ENCODE measurements at places on chromosomes 13 and 19.
A peak's percentile ranks its signal among the peaks of the same experiment; 100 is the strongest.

GRCh38 chr13:75635101-75635827, 866 bp upstream of the LMO7 start:
- DNase-seq = no peak

DNA sequence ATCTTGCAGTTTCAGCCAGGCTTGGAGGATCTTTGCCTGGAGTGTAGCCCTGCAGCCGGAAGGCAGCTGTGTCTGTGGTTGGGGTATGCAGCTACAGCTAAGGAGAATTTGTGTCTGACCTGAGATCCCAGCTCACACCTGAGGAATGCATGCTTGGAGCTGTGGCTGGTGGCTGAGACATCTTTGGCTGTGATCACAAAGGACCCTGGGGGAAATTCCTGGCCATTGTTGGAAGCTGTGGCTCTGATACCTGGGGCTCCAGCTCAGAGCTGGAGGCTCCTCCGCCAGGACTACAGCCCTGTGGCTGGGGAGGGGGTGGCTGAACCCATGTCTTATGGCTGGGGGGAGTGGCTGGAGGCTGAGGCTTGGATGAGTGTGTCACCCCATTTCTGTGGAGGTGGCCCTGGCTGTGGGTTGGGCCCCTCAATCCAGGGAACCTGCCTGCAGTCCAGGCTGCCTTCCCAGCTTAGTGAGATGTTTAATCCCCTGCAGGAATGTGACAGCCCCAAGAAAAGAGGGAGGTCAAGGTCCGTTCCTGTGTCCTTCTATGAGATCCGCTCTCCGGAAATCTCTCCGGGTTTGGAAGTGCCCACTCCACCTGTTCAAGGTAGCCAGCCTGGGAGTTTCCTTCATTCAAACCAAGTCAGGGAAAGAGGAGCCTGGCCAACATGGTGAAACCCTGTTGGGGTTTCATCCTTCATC, 27.6 kb downstream of the ARHGEF18 start:
- DNase-seq = no peak

DNA sequence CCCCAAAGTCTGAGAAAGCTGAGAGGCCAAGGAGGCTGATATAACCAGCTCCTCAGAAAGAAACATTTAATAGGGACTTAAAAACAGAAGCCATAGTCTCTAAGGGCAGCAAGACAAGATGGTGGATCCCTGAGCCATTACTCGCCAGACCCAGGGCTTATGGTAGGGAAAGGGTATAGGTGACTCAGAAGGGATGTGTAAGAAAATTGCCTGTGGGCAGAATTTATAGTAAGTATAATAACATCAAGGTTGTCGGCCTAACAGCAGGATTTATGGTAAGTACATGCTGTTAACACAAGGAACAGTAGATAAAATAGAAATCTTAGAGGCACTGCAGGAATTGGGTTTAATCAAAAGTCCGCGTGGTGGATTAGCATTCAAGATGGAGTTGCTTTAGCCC, 14.7 kb downstream of the KBTBD6 start:
- no peak for DNase-seq

DNA sequence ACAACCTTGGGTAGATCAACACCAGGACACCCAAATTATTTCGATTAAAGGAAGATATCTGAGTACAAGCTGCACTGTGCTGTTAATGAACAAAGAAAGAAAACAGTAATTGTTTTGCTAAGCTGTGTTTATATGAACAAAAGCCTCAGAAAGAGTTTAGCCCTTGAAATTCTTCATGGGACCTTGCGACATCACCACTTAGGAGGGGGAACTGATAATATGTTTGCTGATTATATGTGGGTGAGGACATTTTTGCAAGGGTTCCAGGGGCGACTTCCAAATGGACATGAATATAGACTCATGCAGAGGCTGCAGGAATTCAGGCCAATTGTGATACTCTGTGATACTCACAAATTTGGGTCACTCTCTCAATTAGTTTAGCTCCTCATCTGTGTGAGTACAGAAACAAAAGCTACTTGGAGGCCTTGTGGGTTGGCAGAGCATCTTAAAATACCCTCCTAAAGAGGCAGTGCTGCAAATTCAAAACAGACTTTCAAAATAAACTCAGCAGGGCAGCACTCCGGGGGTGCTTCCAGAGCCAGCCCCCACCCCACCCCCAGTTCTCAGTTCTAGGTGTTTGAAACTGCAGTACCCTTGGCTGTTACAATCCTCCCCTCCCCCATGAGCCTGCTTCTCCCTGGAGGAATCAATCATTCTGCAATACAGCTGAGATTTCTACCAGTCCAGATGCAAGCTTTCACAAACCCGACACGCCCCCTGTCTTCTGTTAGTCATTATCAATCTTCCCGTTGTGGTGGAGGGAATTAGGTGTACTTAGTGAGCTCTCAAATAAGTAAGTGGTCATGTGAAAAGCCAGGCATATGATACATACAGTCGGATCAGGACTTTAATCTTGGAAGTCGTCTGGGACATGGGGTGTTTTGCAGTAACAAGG, 97.0 kb upstream of the MBNL2 start:
- no peak for DNase-seq

DNA sequence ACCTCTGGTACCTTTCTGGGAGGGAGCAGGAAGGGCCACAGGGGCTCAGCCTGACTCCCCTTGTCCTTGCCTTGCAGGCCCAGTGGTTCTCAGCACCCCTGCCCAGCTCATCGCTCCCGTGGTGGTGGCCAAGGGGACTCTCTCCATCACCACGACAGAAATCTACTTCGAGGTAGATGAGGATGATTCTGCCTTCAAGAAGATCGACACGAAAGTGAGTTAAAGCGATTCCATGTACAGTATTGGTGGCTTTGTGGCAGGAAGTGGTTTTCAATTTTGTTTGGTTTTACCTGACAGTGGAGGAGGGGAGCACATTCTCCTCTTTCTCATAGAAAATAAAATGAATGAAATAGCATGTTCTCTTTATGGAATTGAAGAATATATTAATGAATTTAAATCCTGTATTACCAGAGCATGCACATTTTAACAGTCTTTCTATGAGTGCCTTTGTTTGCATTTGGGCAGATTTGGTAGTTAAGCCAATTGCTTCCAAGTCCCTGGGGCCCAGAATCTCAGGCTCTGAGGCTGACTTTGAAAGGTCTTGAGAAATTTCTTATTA, 4.1 kb downstream of the MAB21L1 start:
- no peak for DNase-seq

GRCh38 chr13:113414335-113414734, 39.0 kb downstream of the ADPRHL1 start:
- DNase-seq = no peak

- no peak for DNase-seq
Observed at GRCh38 chr13:104461049-104461448, 1394.8 kb upstream of the SLC10A2 start.

DNA sequence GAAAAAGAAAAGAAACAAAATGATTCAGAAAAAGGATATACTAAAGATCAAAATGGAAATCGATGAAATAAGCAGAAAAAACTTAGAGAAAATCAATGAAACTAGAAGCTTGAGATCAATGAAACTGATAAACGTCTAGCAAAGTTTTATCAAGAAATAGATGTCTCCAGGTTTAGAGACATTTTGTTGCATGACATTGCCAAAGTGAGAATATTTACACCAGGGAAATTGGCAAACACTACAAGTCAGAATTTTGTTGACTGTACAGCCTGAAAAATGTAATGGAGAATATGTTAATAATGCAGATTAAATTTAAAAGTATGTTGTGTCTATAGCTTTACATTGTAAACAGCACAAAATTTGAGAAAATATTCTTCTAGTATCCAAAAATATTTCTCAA, 5.3 kb upstream of the ZNF599 start:
- DNase-seq = no peak

DNA sequence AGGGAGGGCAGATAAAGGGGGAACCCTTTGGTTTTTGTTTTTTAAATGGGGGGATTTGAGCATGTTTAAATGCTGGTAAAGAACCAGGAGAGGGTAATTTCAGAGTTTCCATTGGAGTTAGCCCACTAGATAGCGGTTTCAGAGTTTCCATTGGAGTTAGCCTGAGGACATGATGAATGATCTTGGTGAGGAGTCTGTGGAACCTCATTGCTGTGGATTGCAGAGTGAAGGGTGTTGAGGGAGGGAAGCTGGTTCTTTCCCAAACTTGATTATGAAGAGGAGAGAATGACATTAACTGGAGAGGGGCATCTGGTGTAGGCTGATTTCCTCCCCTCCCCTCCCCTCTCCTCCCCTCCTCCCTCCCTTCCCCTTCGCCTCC, 5.0 kb downstream of the WASF3 start:
- DNase-seq = no peak

- no peak for DNase-seq
Observed at GRCh38 chr13:43802511-43802910, 15.7 kb upstream of the ENOX1 start.

DNA sequence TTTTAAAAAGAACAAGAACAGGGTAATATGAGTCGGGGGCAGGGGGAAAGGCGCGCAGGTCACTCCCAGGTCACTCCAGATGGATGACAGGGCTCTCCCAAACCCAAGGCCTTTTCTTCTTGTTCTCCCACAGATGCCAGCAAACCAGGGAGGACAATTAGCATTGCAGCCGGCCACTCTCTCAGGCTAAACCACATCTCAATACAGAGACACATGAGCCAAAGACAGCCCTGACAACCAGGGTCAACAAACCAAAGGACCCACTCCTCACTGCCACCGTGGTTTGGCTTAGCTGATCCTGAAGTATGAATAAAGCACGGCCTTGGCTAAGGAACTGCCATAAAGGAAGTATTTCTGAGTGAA, 47.3 kb downstream of the LATS2 start:
- no peak for DNase-seq

DNA sequence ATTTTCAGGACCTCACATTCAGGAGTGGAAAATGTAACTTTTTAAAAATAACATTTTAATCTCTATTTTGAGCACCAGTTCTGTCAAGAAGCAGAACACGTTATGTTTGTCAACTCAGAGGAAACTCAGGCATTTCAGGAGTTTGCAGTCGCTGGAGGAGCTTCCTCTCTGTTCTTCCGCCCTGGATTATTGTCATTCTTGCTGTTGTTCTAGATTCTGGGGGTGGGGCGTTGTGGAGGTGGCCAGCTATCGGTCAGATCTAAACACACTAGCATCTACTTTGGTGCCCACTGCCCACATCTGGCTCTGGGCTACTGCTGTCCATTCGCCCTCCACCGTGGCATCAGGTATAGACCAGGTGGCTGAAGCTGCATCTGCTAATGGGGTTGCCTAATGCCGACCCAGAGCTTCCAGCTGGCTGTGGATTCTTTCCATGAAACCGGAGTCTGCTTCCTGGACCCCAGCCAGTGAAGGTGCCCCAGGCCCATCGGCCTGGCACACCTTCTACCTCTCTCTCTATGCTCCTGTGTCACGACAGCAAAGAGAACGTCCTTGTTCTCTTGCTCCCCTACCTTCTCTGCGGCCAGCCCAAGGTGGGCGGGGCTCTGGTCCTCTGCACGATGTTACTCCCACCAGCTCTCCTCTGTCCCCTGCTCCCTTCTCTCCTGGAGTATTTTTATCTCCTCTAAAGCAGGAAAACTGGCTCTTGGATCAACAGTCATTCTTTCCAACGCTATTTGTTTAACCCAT, 36.7 kb upstream of the DGKH start:
- DNase-seq = no peak

GRCh38 chr19:51025401-51025800, 1.0 kb downstream of the KLK11 start:
- no peak for DNase-seq

GRCh38 chr19:4516199-4516938, 1.9 kb downstream of the PLIN4 start:
- DNase-seq = no peak

- no peak for DNase-seq
Observed at GRCh38 chr13:49407068-49407467, 36.8 kb downstream of the CAB39L start.

GRCh38 chr19:22882797-22883196, 50.7 kb downstream of the ZNF723 start:
- no peak for DNase-seq

GRCh38 chr13:93700115-93700514, 473.5 kb downstream of the GPC6 start:
- DNase-seq = no peak

DNA sequence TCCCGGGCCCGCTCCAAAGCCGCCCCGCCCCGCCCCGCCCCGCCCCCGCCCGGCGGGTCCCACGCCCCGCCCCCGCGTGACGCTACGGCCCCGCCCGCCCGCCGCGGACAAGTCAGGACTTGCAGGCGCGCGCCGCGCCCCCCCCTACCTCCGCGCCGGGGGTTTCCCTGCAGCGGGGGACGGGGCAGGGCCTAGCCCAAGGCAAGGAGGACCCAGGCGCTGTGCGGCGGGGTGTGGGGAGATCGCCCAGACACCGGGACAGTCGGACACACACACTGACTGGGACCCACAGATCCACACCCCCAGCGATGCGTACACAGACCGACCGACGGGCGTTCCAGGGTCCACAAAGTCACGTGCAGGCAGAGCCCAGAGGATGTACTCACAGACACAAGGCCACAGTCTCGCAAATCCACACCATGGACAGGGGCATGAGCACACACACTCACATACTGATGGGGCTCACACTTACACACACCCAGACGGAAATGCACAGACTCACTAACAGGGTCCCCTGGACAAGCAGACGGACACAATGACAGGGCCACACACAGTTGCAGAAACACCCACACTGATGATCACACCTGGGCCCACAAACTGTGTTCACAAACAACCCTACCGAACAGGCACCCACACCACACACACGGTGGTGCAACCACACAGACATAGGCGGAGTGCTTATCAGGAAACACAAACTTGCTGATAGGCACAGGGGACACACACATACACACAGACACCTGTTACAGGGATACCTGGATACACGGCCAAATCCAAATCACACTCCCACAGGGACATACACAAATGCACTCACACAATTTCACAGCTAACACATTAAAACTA, 436 bp upstream of the BBC3 start:
- DNase-seq = peak; percentile 85

GRCh38 chr13:106814463-106814862, 246.5 kb upstream of the ARGLU1 start:
- no peak for DNase-seq

DNA sequence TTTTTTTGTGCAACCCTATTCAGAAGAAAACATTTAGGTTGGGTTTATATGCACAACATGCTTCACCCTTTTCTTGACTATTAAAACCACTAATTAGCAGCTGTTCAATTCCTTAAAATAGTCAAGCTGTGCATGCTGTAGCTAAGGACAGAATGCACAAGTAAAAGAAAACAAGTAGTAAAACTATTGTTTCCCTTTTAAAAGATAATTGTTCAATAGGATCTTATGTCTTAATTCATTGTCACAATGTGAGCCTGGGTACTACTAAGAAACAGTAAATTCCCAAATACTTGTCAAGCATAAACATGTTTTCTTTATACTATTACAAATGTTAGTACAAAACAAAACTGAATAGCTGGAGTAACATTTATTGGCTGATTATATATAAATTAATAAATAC, 32.6 kb upstream of the MIR17HG start:
- no peak for DNase-seq
